ENCODE measurements at places on chromosomes 6 and 20. TPM values are rescaled to one million over a fixed set of nuclear protein-coding genes. Genes with fewer than 3 reads are reported as not detected.

GRCh38 chr6:135503703-135504475, 6.3 kb upstream of the AHI1 start:
- DNase-seq, result no peak

Gene FRK
- 1.7 TPM for total RNA-seq

Gene SLC35D3
- total RNA-seq, result not detected

Gene OPN5
- total RNA-seq, result not detected

Gene HLA-DRA
- total RNA-seq, result 2,040 TPM

Data from GM12878 (cell line).